ENCODE measurements at places on chromosomes 1 and 21.
A peak's percentile ranks its signal among the peaks of the same experiment; 100 is the strongest.

- DNase-seq: no peak
Measured at GRCh38 chr21:34509151-34509550, 2.9 kb downstream of the KCNE1 start.

- DNase-seq: no peak
Measured at GRCh38 chr1:1205769-1206375, 520 bp downstream of the TNFRSF18 start.

- DNase-seq: no peak
Measured at GRCh38 chr1:4268262-4268888, 368.3 kb upstream of the C1orf174 start.

- DNase-seq: no peak
Measured at GRCh38 chr1:112043901-112044300, 54.4 kb upstream of the KCND3 start.

- DNase-seq: no peak
Measured at GRCh38 chr1:74583397-74583796, 71.0 kb upstream of the LRRC53 start.

DNA sequence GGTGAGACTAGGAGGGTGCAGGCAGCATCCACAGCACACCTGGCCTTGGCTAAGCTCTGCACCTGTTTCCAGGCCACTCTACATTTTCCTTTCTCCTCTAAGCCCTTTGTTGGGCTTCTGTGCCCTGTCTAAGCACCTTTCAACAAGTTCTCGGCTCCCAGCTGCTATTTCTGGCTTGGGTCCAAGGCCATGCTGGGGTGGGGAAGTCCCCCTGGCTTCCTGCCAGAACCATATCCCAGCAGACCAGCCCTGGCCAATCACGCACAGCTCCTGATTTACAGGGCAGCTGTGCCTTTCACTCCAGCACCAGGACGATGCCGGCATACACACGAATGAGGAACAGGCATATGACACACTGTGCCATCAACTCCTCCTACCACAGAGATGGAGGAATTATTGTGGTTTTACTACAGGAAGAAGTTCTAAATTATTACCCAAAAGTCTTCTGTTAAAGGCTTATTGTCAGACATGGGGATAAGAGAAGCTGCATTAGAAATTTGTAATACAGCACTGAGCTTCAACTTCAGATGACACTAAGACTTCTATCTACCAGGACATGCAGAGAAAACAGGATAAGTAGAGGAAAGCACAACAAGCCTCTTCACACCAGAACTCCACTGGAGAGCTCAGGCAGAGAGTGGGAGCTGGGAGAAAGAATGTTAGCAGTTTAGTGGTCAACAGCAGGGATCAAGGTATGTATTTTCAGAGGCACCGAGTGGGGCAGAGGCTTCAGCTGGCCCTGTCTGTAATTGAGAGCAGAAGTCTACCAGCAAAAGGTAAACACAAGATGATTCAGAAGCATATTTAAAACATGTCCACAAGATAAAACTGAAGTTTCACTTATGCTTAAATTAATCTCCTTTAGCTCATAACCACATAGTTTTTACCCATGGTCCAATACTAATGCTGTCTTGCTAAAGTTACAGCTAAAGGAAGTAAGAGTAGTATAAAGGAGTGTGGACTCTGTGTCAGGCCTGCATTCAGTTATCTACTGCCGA, 37.4 kb downstream of the TRIT1 start:
- peak; percentile 85 for DNase-seq

- DNase-seq: no peak
Measured at GRCh38 chr1:147625362-147625995, 44.8 kb downstream of the ACP6 start.

DNA sequence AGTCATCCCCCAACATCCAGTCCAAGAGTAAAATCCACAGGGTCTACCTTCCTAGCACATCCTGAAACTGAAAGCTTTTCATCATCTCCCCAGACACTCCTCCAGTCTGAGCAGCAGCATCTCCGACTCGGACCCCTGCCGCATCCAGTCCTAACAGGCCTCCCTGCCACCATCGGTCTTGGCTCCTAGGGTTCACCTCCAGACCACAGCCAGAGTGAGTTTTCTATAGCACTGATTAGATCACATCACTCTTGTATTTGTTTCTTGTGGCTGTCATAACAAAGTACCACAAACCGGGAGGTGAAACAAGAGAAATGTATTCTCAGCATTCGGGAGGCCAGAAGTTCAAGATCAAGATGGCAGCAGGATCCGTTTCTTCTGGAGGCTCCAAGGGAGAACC, 187.8 kb downstream of the TOMM20 start:
- no peak for DNase-seq

DNA sequence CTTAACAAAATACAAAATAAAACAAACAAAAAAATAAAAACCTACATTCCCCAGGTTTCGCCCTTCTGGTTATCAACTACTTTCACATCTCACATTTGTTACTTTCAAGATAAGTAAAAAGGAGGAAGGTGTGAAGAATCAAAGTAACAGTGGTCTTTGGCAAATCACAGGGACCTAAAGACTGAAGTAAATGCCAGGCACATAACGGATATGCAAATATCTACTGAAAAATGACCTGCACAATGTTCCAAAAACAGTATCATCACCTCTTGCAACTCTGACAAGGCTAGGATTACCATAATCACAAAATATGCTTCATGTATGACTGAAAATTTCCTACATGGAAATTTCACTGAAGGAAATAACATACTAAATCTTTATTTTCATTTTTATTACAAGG, 29.3 kb downstream of the COP1 start:
- no peak for DNase-seq

DNA sequence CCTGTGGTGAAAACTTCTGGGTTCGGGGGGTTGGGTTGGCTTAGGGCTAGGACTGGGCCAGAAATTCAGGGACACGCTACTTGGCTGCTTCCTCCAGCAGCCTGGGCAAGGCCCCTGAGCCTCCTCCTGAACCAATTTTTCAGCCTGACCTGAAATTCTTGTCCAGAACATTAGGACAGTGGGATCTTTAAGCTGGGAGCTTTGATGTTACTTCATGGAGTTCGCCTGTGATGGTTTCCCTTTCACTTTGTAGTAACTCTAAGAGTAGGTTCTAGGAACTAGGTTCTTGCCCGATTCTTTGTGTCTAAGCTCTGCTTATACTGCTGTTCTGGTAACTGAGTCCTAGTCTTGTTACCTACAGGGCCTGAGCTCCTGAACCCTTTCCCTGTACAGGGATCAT, 75.3 kb downstream of the S1PR1 start:
- no peak for DNase-seq

DNA sequence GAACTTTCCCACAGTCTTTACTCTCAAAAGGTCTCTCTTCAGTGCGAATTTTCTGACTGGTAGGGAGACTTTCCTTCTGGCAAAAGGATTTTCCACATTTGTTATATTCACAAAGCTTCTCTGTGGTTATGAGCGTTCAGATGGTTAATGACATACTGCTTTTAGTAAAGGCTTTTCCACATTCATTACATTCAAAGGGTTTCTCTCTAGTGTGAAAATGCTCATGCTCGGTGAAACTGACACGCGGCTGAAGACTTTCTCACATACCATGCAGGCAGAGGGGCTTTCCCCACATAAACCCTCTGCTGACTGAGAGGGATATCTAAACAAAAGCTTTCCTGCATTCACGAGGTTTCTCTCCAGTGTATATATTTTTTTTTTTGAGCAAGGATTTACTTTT, 9.9 kb upstream of the KLF18 start:
- no peak for DNase-seq

DNA sequence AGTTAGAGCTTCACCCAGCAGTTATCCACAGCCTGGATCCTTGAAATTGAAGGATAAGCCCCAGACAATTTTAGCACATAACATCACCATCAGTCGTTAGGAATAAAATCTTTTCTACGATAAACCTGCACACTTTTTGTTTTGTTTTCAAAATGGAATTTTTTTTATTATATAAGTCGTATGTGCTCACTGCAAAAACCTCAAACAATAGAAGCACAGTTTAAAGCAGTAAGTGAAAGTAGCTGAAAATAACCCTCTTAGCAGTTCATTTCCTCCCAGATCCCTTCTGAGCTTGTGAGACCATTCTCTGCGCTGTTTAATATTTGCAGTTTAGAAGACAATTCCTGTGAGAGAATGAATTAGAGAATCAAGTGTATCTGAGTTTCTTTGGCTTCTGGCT, 38.3 kb downstream of the ELK4 start:
- DNase-seq: no peak

DNA sequence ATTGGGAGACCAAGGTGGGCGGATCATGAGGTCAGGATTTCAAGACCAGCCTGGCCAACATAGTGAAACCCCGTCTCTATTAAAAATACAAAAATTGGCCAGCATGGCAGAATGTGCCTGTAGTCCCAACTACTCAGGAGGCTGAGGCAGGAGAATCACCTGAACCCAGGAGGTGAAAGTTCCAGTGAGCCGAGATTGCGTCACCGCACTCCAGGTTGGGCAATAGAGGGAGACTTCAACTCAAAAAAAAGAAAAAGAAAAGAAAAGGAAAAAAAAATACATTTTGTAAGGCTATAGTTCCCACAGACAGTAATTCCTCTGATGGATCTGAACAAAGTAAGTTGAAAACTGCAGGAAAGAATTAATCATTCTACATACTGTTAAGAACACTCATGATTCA, 48.1 kb upstream of the CD46 start:
- no peak for DNase-seq

GRCh38 chr1:76763738-76764137, 103.5 kb upstream of the ST6GALNAC5 start:
- no peak for DNase-seq

GRCh38 chr1:84939151-84939550, 46.1 kb upstream of the LPAR3 start:
- no peak for DNase-seq

GRCh38 chr1:217482356-217483102, 148.4 kb downstream of the GPATCH2 start:
- DNase-seq: peak; percentile 69

DNA sequence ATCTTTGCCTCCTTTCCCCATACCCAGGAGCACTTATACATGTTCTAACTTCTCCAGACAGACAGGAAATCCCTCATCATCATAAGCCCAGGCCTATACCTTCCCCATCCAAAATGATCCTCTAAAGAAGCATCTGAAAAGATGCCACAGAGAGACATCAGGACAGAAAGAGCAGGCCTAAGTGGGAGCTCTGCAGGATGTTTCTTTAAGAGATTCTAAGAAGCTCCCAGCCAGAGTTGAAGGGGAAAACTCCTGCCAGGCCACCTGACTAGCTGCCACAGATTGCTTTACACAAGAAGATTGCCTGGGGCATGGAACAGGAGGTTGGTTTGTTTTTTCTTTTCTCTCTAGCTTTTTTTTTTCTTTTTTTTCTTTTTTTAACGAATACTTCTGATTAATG, 275.8 kb downstream of the VAV3 start:
- DNase-seq: no peak

- no peak for DNase-seq
Measured at GRCh38 chr1:15443281-15443680, 5.0 kb downstream of the CTRC start.

DNA sequence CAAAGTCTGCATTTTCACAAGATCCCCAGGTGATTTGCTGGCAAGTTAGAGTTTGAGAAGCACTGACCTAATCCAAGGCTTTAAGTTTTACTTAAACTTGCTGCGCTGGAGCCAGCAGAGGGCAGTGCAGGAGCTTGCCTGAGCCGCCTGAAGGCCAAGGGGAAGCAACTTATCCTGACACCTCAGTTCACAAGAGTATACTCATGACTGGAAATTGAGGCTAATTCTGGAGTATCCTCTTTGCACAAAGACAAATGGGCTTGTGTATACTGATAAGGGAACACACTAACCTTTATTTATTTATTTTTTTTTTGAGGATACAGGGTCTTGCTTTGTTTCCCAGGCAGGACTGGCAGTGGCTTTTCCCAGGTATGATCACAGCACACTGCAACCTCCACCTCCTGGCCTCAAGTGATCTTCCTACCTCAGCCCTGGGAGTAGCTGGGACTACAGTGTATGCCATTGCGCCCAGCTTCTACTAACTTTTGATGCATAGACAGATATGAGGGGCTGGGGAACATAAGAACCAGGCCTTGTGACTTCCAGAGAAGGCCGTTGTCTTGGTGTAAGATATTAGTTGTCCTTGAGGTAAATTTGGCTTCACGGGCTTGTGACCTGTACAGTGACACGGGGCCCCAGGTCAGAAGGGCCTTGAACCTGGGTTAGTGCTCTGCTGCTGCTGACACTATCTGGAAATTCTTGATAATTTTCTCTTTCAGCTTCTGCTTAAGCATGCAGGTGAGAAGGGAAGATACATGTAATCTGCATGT, 29.0 kb upstream of the SLAMF1 start:
- peak; percentile 10 for DNase-seq

DNA sequence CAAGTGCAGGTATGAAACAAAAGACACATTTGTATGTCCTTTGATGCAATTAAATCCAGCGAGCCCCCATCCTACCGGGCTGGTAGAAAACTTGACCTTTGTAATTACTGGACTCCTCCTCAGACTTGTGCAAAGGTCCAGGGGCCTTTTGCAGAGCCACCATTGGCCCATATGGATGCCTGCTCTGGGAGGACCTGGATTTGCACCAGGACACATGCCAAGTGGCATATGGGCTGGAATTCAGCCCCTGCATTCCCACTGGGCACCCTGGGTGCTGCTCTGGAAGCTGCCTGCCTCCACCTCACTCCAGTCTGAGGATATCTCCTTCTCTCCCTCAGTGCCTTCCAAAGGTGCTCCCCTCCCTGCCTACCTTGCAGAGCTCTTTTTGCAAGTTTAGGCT, 36.0 kb downstream of the LACTBL1 start:
- no peak for DNase-seq

- no peak for DNase-seq
Measured at GRCh38 chr1:96747565-96747964, 26.0 kb downstream of the PTBP2 start.

DNA sequence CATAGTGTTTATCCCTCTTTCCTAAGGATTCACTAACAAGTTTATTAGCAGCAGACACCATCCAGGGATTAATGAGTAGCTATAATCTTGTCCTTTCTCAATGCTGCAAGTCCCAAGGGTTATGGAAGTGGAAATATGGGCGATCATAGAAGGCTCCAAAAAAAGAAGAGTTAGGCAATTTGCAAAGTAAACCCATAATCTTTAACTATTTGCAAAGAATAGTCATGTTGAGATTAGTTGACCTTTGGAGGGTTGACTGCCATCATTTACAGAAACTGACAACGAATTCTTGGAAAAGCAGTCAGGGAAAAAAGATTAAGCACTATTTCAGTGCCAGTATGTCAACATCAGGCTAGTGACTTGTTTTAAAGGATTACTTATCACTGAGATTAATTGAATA, 169.9 kb downstream of the KCNT2 start:
- peak; percentile 5 for DNase-seq

- no peak for DNase-seq
Measured at GRCh38 chr1:40966417-40966816, 13.1 kb upstream of the CTPS1 start.

GRCh38 chr1:71809085-71809484, 473.3 kb downstream of the NEGR1 start:
- DNase-seq: no peak

- no peak for DNase-seq
Measured at GRCh38 chr1:175095978-175096607, 28.5 kb downstream of the TNN start.

DNA sequence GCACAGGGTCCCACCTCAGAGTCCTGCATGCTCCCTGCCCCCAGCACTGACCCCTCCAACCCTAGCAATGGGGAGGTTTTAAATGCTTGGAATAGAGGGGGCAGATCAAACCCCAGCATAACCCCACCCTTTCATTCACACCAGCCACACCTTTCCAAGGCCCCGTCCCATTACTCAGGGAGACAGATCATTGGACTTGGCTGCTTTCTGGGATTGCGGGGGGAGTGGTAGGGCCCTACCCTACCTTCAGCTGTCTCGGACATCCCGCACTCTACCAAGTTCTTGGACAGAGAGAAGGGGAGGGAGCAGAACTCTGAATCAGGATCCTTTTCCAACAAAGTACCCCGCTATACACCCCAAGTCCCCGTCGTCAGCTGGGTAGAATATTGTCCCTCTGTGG, 983 bp downstream of the PADI2 start:
- no peak for DNase-seq
